ENCODE measurements at places on chromosomes 4 and X.

DNA sequence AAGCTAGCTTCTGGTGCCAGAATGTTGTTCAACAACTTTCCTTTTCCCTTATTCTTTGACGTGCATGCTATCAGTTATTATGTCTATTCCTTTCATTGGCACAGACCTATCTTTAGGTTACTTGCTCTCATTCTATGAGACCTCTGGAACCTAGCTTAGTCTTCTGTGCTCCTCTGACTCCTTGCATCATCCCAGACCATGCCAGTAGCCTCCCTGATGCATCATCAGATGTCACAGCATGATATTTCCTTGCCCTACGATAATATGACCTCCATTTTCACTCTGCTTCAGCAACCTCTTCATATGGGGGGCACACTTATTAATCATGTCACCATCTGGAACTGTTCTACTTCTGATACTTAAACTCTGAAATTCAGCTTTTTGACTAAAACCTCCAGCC is 37.2 kb downstream of the CLCN5 start:
- DNase-seq: no peak

GRCh38 chrX:21374994-21375707 is 933 bp downstream of the CNKSR2 start:
- DNase-seq: no peak

DNA sequence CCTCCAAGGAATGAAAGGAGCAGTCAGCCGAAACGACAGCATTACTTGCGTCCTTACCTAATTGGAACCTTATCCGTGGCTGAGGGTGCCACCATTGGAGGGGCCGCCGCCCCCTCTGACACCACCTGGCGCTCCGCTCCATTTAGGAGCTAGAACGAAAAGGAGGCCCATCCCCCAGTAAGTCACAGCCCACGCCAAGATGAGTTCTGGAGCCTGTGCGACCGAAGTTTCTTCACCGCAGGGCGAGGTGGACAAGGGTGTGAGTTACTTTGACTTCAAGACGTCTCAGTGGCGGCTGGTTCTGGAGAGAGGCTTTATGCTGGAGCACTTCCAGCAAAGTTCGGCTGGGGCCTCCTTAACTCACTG is 729 bp upstream of the IRF2 start:
- DNase-seq: no peak

GRCh38 chr4:184613405-184613804 is 35.8 kb downstream of the CASP3 start:
- no peak for DNase-seq

DNA sequence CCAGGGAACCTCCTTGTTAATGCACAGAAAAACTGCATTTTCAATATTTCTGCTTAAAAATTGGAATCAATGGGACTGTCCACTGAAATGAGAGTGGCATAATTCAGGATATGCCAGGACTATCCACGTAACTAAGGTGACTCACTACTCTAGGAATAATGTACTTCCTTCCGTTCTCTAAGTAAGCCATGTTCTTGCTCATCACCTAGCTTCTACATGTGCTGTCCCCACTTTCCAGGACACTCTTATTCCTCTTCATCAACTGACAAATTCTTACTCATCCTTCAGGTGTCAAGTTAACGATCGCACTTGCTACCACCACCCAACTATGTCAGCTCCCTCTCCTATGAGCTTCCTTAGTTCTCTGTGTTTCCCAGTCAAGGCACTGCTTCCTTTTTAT is 342.8 kb upstream of the F9 start:
- DNase-seq: no peak

Measured in stimulated activated CD8-positive, alpha-beta memory T cell treated with anti-CD3 and anti-CD28 coated beads, Interleukin-7, amount 100 ng/mL, for 24 hours (primary cell).